H54 (cell line): ENCODE measurements at places on chromosomes 5 and 9.

DNA sequence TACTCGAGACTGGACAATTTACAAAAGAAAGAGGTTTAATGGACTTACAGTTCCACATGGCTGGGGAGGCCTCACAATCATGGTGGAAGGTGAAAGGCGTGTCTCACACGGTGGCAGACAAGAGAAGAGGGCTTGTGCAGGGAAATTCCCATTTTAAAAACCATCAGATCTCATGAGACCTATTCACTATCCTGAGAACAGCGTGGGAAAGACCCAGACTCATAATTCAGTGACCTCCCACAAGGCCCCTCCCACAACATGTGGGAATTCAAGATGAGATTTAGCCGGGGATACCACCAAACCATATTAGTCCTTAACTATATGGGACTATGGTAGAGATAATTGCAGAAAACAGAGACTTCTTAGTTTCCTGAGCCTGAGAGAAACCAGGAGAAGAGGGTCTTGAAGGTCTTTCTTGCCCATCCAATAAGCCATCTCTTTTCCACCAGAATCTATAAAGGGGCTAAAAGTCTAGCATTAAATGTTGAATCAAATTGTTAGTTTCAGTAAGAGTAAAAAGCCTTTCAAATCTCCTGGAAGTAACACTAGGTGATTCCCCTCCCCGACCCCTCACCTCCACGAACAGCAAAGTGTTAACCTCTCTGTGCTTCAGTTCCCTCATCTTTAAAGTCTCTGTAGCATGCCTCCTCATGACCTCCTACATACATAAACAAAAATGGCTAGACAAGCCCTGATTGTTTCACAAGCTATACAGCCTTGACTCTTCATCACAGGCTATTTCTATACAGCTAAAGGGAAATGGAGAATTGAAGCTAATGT lies 259.1 kb downstream of the TMEM167A start:
- no peak for DNase-seq

DNA sequence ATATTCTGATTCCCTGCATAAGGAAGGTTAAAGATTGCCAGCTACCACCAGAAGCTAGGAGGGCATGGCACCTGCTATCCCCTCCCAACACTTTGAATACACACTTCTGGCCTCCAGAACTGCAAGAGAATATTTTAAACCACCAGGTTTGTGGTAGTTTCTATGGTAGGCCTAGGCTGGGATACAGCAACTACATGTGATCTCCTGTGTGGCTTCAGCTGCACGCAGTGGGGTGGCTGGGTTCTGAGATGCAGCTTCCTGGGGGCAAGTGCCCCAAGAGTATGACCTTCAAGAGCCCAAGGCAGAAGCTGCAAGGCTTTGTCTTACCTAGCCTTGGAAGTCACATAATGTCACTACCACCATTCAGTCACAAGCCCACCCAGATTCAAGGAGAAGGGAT lies 39.6 kb downstream of the GCNT4 start:
- DNase-seq, result no peak

- DNase-seq, result no peak
Measured at GRCh38 chr5:74409166-74409706, 231.3 kb downstream of the ENC1 start.

GRCh38 chr9:89631384-89631783 lies 26.6 kb downstream of the GADD45G start:
- no peak for DNase-seq

DNA sequence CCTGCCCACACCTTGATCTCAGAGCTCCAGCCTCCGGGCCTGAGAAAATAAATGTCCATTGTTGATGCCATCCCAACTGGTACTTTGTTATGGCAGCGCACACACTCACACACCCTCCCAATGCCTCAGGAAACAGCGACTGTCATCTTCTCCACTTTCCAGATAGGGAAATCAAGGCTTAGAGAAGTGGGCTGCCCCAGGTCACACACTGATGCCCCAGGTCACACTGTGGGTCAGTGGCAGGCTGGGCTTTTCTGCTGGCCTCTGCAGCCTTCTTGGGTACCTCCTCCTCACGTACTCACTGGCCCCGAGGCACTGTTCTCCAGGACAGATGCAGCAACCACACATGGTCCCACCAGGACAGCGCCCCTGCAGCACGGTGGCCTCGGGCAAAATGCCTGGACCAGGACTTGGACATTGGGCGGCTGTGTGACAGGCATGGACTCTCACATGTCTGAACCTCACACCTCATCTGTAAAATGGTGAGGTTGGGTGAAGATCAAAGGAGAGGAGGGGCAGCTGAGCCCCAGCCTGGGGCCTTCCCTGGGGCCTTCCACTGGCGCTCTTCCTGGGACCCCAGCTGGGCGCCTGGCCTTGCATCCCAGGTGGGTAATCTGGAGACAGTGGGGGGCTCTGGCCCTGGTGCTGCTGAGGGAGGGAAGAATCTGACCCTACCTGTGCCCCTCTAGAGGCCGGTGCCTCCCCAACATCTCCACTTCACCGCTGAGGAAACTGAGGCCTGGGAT lies 156.0 kb downstream of the COL23A1 start:
- DNase-seq, result no peak

- DNase-seq, result peak; percentile 42
Measured at GRCh38 chr5:154221371-154221896, 30.9 kb downstream of the GALNT10 start.

GRCh38 chr9:128218518-128219389 lies 15.6 kb downstream of the DNM1 start:
- peak; percentile 75 for DNase-seq

DNA sequence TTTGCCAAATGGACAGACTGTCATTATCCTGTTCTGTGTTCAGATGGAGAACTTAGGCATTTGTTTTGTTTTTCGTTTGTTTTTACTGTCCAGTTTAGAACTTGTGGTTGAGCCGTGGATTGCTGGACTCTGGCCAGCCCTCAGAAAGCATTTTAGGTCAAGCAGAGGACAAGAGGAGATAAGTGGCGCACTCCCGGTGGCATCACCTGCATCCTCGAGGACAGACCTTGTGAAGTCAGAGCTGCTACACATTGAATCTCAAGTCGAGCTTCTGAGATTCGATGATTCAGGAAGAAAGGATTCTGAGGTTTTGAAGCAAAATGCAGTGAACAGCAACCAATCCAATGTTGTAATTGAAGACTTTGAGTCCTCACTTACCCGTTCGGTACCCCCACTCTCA lies 8.9 kb downstream of the MTRR start:
- no peak for DNase-seq

- DNase-seq, result no peak
Measured at GRCh38 chr5:101991486-101991885, 304.6 kb downstream of the SLCO4C1 start.

DNA sequence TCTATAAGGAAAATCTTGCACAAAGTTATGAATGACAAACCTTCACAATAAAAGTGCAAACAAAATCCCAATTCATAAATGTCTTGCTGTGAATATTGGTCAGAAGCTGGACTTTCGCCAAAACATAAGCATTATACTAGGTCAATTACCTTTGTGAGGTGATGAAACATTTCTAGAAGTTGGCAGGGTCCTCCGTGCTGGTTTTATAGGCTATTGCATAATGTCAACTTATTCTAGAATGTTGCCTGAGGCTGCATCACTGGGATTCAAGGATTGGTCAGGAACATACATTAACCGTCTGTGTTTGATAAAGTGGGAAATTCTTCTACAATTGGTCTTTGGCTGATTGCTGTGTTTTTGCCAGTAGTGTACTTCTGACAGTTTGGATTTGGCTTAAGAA lies 49.8 kb upstream of the PALM2AKAP2 start:
- DNase-seq, result no peak

DNA sequence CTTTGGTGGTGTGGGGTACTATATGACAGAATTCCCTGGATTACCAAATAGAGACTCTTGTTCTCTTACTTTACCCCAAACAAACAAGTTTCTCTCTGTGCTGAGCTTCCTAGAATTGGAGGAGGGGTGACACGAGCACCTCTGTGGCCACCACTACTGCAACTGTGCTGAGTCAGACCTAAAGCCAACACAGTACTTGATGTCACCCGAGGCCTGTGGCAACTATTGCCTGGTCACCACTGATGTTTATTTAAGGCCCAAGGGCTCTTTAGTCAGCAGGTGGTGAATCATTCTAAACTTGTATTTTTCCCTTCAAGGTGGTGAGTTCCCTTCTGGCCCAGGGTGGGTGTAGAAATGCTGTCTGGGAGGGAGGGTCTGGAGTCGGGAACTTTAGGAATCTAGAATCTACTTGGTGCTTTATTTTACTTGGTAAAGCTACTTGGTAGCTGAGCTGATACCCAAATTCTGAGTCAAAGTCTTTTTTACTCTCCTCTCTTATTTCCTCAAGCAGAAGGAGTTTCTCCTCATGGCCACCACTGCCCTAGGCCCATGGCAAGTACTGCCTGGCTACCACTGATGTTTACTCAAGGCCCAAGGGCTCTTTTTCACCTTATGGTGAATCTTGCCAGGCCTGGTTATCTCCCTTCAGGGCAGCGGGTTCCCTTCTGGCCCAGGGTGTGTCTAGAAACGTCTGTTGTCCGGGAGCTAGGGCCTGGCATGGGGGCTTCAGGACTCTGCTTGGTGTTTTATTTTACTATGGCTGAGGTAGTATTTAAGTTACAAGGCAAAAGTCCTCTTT lies 9.8 kb downstream of the LURAP1L start:
- no peak for DNase-seq

- DNase-seq, result no peak
Measured at GRCh38 chr5:20609126-20609525, 621.1 kb upstream of the CDH18 start.

- DNase-seq, result no peak
Measured at GRCh38 chr9:89475891-89476440, 21.9 kb downstream of the SEMA4D start.

- DNase-seq, result no peak
Measured at GRCh38 chr5:37867654-37868053, 27.8 kb upstream of the GDNF start.

GRCh38 chr5:862367-863243 lies 11.8 kb upstream of the ZDHHC11 start:
- peak; percentile 43 for DNase-seq

GRCh38 chr9:106177216-106177615 lies 482.9 kb downstream of the TMEM38B start:
- DNase-seq, result no peak

DNA sequence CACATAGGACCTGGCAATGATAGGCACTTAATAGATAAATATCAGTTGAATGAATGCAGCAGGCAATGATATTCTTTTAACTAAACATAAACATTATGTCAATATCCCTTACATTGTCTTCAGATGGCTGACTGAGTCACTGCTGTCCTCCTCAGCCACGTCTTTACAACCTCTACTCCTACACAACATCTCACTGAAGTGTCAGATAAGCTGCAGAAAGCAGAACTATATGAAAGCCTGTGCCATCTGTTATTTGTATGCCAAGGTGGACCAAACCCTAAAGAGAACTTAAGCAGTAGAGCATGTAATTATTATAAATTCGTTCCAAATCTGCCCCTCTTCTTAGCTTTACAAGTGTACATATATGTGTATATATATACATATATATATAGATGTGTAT lies 271.2 kb downstream of the RASEF start:
- DNase-seq, result no peak

DNA sequence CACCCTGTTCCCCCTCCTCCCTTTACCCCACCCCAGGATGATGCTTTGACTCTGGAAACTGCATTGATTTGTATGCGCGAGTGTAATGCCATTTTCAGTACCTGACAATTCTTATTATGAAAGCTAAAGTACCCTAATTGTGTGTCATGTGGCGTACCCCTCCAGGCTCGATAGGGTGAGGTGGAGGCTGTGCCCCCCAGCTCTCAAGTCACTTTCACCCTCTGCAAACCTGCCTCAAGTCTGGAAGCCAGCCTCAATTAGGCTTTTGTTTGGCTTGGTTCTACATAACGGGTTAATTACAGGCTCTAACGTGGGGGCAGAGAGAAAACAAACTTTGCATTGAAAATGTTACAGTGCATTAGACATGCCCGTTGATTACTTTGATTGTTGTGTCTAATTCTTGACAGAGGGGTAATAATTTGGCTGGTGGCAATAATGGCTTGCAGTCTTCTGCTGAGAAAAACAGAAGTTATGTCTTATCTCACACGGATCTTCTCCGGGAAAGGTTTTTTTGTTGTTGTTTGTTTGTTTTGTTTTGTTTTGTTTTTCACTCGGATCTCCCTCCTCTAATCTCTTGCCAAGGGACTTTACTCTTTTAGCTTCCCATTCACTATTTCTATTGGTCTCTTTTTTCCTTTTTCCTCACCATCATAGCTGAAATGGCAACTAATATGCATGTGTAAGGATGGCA lies 12.6 kb downstream of the ISL1 start:
- no peak for DNase-seq

- DNase-seq, result no peak
Measured at GRCh38 chr5:137024044-137024443, 475.1 kb downstream of the SPOCK1 start.

GRCh38 chr5:10288592-10289219 lies 19.0 kb downstream of the CMBL start:
- no peak for DNase-seq

DNA sequence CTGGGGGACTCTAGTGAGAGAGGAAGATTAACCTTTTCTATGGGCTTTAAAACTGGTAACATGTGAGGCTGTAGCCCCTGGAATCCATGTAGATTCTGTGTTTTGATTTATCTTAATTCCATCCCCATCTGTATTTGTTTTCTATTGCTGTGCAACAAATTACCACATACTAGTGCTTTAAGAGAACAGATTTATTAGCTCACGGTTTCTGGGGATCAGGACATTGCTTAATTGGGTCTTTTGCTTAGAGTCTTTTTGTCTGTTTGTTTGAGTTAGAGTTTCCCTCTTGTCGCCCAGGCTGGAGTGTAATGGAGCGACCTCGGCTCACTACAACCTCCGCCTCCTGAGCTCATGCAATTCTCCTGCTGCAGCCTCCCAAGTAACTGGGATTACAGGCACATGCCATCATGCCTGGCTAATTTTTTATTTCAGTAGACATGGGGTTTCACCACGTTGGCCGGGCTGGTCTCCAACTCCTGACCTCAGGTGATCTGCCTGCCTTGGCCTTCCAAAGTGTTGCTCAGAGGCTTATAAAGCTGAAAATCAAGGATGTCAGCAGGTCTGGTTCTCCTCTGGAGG lies 29.9 kb upstream of the GNA14 start:
- no peak for DNase-seq

DNA sequence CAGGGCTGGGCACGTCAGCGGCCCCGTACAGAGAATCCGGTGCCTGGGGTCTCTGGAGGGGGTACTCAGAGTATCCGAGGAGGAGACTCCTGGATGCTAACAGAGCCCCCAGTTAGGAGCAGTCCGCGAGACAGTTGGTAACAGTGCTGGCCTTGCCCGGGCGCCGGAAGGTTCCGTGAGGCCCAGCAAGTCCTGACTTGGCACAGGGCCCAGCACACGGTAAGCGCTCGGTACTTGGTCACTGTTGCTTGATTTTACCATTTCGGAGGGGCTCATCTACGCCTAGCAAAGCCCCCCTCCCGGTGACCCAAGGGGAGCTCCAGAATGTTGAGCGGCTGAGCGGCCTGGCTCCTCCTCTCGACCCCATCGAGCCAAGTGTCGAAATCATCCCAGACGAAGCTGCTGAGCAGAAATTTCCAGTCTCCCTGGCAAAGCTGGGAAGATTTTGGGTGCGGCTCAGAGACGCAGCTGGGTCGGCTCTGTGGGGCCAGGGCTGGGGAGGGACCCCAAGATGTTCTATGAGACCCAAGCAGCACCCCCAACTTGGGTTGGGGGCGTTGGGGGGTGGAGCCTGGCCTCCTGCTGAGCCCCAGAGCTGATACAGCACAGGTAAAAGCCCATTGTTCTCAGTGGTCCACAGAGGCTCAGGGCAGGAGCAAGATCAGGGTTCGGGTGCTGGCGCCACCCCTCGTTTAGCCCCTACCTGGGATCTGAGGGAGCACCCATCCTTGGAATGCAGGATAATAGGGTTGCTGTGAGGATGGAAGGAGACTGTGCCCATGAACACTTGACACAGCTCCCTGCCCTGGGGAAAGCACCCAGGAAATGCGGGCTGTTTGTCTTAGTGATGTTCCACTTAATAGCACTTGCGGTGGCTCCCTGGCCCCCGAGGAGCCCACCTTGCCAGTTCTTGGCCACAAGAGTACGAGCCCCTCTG lies 137.2 kb downstream of the C9orf50 start:
- no peak for DNase-seq
